ENCODE measurements at places on chromosomes 12 and 14.

GRCh38 chr14:51219473-51220448 is 20.3 kb upstream of the TMX1 start:
- DNase-seq = no peak

DNA sequence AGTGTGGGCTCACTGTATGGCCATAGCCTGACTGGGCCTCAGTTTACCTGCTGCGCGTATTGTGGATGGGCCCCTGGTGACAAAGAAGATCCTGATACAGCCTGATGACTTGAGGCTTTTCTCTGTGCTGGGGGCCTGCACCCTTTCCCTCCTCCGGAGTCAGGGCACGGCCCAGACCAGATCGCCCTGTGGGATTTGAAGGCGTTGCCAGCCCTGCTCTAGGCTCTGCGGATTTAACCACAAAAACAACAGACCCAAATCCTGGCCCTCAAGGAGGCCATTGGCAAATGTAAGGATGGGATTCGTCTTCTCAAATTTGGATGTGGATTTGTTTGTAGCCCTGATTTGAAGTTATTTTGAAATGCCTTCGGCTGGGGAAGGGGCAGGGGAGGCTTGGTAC is 195.8 kb downstream of the TSPAN9 start:
- no peak for DNase-seq

- DNase-seq = no peak
Observed at GRCh38 chr12:110312581-110313360, 31.7 kb downstream of the ATP2A2 start.

DNA sequence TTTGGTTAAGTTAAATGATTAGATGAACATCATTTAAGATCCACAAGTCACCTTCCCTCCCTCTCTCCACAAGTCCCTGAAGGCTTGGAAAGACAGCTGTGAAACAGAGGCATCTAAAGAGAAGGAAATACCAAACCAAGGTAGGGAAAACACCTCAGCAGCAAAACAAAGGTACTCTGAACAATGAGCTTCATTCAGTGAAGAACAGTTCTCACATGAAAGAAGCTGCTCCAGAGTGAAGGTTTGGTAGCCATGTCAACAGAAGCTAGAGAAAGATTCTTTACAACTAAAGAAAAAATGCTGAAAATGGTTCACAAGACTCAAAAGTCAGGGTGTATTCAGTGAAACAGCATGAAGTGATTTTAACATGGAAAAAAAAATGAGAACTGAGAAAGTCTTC is 69.4 kb downstream of the FGD6 start:
- DNase-seq = no peak

DNA sequence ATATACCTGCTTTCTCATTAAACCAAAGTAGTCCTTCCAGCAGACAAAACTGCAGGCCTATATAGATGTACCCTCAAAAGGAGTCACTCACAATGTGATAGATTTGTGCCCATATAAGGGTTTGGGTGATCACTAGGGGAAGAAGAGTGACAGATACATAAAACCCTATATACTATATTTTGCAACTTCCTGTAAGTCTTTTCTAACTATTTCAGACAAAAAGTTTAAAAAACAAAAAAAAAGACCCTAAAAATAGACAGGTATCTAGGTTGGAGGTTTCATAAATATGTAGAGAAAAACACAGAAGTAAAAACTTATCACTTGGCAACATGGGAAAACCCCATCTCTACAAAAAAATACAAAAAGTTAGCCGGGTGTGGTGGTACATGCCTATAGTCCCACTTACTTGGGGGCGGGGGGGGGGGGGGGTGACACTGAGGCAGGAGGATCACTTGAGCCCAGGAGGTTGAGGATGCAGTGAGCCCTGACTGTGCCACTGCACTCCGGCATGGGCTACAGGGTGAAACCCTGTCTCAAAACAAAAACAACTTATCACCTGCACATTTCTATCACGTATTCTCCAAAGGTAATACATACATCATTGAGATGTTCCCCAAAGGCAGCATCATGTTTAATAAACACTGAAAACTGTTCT is 2.9 kb downstream of the VCPKMT start:
- no peak for DNase-seq

- DNase-seq = no peak
Observed at GRCh38 chr12:40794087-40794486, 101.8 kb downstream of the CNTN1 start.

DNA sequence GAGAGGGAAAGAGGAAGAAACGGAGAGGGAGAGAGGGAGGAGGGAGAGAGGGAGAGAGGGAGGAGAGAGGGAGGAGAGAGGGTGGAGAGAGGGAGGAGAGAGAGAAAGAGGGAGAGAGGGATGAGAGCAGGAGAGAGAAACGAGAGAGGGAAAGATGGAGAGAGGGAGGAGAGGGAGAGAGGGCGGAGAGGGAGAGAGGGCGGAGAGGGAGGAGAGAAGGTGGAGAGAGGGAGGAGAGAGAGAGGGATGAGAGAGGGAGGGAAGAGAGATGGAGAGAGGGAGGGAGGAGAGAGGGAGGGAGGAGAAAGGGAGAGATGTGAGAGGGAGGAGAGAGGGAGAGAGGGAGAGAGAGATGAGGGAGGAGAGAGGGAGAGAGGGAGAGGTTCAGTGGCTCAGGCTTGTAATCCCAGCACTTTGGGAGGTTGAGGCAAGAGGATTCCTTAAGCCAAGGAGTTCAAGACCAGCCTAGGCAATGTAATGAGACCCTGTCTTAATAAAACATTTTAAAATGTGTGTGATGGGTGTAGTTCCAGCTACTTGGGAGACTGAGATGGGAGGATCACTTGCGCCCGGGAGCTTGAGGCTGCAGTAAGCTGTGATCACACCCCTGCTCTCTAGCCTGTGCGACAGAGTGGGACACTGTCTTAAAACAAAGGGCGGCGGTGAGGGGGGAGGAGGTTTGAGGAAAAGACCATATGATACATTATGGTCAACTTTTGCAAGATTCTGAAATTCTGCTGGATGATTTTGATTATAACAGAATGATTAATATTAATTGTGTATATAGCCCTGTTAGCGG is 21.3 kb upstream of the SNRPF start:
- no peak for DNase-seq

DNA sequence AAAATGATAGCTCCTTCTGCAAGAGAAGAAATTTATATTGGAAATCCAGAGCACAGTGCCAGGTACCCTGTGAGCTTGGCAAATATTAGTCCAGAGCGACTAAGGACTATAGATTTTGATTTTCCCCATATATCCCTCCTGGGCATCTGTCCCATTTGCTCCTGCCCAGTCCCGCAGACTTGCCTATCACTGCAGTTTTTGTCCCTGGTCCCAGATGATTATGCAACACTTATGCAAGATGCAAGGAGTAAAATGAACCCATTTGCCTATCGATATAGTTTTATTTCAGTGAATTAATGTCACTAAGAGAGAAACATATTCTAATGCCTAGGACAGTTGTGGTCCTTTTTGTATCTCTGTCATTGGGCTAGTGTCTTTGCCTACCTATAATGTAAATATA is 215.9 kb upstream of the BMP4 start:
- no peak for DNase-seq

DNA sequence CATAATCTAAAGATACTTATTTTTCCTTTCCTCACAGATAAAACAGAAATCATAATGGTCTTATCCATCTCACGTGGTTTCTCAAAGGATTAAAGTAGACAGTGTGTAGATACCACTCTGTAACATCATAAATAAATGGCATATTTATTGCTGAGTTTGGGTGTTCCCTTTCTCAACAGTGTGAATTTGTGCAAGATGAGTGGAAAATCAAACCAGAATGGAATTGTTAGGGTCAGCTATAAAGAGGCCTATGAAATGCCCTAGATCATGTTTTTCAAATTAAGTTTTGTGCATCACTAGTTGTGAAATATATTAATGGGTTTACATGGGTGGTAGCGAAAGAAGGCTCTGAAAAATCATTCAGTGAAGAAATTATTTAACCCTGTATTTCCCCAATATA is 216.3 kb upstream of the GARIN6 start:
- no peak for DNase-seq

DNA sequence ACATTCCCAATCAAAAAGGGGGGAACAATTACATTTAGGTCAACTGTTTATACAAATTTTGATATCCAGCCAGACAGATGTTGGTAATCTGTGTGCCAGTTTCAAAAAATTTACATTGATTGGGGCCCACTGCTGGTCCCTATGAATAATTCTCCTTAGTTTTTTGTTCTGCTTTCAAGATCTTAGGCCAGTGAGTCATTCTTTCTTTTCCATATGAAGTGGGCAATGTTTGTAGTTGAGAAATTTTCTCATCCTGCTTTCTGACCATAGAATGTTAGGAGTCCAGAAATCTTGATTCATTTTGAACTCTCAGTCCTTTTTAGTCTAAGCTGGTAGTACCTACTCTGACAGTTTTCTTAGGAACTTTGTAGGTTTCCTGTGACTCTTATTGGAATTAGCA is 244.3 kb downstream of the DIO2 start:
- no peak for DNase-seq

DNA sequence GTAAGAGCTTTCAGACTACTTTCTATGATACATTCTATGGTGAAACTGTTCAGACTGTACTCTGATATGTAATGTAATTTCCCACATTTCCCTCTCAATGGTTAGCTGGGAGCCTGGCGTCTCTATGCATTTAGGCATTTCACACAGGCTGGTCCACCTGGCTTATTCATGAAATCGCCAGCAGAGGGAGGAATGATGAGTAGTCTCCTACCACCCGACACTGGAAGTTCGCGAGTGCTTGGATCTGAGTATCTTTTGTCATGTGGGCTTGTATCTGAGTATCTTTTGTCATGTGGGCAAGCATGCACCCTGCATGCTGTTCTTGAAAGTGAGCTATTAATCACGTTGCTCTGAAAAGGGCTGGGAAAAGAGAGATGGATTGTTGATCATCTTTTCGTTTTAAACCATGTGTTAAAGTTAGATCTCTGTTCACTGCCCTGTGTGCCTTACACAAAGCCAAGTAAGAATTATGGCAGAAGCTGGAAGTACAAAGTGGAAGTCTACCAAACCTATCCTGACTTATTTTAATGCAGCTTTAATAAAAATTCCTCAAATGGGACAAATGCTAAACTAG is 235.0 kb downstream of the ATP23 start:
- DNase-seq = no peak

GRCh38 chr14:77478796-77479195 is 19.8 kb downstream of the ISM2 start:
- no peak for DNase-seq

GRCh38 chr14:32524609-32525375 is 195.7 kb downstream of the AKAP6 start:
- DNase-seq = no peak

- no peak for DNase-seq
Observed at GRCh38 chr12:40788276-40788675, 96.0 kb downstream of the CNTN1 start.

DNA sequence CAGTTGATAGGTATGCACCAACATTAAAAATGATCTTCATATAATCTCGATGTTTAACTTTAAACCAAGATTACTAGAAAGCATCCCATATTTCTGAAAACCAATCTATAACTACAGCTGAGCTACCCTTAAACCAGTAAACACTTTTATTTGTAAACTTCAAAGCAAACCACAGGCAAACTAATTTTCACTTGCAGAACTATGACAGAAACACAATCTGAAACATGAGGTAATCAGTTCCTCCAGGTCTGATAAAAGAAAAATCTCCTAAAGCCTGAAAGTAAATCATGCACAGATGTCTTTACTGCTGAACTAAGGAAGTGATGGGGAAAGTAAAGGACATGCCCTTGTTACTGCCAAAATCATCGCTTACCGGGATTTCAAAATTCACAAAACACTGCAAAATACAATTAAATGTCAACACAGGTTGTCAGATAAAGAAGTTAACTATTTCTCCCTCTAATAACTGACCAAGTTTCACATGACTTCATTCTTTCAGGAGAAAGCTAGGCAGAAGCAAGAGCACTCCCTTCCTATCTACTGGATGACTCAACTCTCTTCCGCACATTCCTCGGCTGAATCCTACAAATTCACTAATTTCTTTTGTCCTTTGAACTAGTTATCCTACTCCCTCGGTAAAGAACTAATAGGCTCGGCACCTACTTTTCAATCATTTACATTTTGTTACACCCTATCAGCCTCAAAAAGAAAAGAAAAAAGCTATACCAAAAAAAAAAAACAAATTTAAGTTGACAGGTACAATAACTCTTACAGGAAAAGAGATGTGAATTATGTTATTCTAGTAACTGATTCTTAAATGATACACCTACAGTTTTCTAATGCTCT is 1.4 kb downstream of the EEA1 start:
- DNase-seq = peak; percentile 24

- DNase-seq = no peak
Observed at GRCh38 chr14:23639048-23639890, 3.1 kb downstream of the DHRS2 start.

DNA sequence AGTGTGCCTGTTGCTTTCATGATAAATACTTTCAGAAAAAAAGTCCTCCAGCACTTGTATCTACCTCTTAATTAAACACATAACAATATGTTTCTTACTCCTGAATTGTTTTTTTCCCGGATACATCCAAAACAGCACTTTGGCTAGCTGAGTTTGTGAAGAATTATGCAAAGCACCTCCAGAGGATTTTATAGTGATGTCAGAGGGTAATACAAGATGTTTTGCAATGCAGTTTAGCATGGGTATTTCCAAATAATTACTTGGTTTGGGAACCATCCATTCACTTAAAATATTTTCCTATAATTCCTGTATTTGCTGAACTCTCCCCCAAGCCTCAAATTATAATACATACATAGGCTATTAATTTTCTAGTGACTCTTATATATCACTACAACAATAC is 37.7 kb upstream of the DBX2 start:
- DNase-seq = no peak

DNA sequence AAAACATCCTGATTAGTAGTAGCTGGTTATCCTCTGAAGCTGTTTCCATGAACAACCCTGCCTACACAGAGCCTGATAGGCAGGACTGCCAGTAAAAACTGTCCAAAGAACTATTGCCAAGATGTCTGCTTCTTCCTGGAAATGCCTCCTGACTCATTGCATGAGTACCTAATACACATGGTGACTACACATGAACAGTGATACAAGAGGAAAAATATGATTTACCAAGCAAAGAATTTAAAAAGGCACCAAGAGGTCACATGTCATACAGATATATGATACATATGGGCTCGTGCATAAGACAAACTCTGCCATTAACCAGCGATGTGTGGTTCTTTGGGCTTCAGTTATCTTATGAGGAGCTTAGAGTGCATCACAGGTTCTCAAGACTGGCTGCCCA is 552.3 kb downstream of the SLC16A7 start:
- DNase-seq = no peak

DNA sequence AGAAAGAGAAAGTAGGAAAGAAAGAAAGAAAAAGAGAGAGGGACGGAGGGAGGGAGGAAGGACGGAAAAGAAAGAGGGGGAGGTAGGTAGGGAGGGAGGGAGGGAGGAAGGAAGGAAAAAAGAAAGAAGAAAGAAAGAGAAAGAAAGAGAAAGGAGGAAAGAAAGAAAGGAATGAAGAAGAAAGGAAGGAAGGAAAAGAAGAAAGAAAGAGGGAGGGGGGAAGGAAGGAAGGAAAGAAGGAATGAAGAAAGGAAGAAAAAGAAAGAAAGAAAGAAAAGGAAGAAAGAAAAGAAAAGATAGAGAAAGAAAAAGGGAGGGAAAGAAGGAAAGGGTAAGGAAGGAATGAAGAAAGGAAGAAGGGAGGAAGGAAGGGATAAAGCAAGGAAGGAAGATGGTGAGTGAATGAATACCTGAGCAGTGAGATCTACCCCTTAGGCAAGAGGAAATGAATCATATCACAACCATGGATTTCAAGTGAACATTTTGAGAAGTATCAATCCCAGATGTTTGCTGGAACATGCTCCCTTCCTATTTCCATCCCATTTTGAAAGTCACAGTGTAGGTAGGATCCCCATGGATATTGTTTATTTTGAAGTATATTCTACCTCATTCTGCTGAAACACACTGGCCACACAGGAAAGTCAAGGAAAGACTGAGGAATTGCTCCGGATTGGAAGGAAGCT is 639.4 kb upstream of the TBX3 start:
- DNase-seq = no peak

- no peak for DNase-seq
Observed at GRCh38 chr12:86787419-86787818, 531.2 kb upstream of the MGAT4C start.
